ENCODE measurements at places on chromosomes 4 and X.

DNA sequence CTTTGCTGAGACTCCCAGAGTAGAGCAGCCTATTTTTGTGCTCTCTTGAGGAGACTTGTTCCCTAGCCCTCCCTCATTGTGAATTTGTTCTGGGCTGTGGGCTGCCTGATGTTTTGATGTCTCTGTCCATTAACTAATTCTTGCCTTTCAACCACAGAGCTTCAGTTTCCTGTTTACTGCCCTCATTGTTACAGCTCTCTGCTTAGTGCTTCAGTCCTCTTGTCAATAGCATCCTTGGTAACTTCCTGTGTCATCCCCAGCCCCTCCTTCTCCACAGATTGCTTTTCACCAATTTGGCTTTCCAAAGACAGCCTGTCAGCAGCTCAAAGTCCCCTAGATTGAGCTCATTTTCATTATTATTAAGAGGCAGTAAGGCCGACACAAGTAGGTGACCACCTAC lies 69.9 kb downstream of the COX7B2 start:
- no peak overlapping the region for H3K27ac ChIP-seq
- no peak overlapping the region for H3K4me3 ChIP-seq
- H3K36me3 ChIP-seq = no peaks in the 10 kb centered on the region
- H3K4me1 ChIP-seq = no peaks in the 10 kb centered on the region

- H3K27ac ChIP-seq = no peak overlapping the region
- no peaks in the 10 kb centered on the region for H3K27me3 ChIP-seq
- no peak for DNase-seq
- no peak overlapping the region for H3K4me3 ChIP-seq
- no peaks in the 10 kb centered on the region for H3K4me1 ChIP-seq
- no peaks in the 10 kb centered on the region for H3K36me3 ChIP-seq
Observed at GRCh38 chrX:154658187-154658586, 4.8 kb upstream of the CTAG2 start.

DNA sequence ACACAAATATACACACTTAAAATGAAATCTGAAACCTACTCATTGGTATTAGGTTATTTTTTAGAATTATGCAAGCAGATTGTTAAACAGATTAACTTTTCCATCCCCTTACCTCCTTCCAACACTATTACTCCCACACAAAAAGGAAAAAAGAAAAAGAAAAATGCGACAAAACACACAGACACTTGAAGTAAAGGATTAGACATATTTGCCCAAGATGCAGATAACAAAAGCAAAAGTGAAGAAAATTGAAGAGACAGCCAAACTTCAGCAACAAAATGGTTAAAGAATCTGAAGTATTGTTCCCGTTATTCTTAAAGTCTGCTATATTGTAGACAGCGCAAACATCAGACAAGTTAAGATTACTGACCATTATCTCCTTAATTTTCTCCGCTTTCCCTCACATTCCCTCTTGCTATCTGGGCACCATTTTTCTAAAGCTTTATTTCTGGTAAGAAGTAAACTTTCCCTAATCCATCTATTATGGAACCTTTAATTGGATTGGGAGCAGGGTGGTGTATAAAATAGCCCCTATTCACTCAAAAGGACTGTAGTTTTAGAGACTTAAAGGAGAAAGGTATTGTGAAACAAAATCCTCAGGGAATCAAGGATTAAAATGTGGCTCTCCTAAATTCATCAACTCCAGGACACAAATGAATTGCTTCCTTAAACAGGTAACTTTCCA lies 34.7 kb upstream of the MAB21L2 start:
- no peak overlapping the region for H3K4me3 ChIP-seq
- no peaks in the 10 kb centered on the region for H3K36me3 ChIP-seq
- DNase-seq = no peak

DNA sequence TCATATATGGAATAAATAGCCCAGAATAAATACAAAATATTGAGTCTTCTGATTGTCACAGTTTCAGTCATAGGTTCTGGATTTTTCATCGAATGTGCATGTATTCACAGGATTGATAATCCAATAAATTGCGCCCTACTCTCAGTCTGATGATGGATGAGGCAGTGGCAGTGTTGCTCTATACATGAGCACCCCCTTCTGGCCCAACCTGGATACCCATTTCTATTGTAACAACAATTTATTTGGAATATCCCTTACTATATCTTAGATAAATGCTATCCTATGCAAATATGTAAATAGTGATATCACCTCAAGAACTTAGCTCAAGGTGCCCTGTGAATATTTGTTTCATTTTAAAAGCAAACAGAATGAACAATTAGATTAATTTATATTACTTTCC lies 733.7 kb upstream of the PABPC4L start:
- no peaks in the 10 kb centered on the region for H3K27me3 ChIP-seq
- no peak for DNase-seq
- no peak overlapping the region for H3K4me3 ChIP-seq
- no peaks in the 10 kb centered on the region for H3K36me3 ChIP-seq
- H3K4me1 ChIP-seq = no peaks in the 10 kb centered on the region

GRCh38 chr4:77745792-77746191 lies 73.4 kb downstream of the CNOT6L start:
- H3K27ac ChIP-seq = no peak overlapping the region
- H3K4me3 ChIP-seq = no peak overlapping the region
- H3K27me3 ChIP-seq = no peaks in the 10 kb centered on the region
- no peak for DNase-seq

GRCh38 chr4:82104578-82104977 lies 269.2 kb downstream of the HNRNPD start:
- H3K4me3 ChIP-seq = no peak overlapping the region
- no peak for DNase-seq
- H3K27ac ChIP-seq = no peak overlapping the region
- H3K27me3 ChIP-seq = no peaks in the 10 kb centered on the region
- H3K36me3 ChIP-seq = no peaks in the 10 kb centered on the region
- H3K4me1 ChIP-seq = no peaks in the 10 kb centered on the region

DNA sequence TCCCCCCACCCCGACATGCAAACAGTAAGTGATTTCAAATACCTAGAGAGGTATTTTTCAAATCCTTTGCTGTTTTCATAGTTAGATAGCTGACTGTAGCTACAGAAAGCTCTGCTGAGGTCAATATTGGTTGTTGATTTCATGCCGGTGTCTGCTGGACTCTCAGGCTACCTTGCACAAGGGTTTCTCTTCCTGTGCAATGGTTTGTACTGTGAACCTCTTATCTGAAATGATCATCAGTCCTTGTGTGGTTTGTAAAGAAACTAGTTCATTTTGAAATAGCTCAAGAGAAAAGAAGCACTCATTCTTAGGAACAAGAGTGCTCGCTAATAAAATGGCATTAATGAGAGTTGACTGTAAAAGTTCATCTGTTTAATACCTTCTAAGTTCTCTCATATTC lies 2.1 kb downstream of the MTM1 start:
- H3K36me3 ChIP-seq = no peaks in the 10 kb centered on the region
- peak overlapping the region; percentile 21 for H3K27ac ChIP-seq
- H3K27me3 ChIP-seq = no peaks in the 10 kb centered on the region
- H3K4me1 ChIP-seq = no peaks in the 10 kb centered on the region
- DNase-seq = no peak

- no peaks in the 10 kb centered on the region for H3K36me3 ChIP-seq
- no peak overlapping the region for H3K4me3 ChIP-seq
- no peaks in the 10 kb centered on the region for H3K4me1 ChIP-seq
- peaks cover 5% of the 10 kb centered on the region for H3K27me3 ChIP-seq
- H3K27ac ChIP-seq = no peak overlapping the region
- peak; percentile 44 for DNase-seq
Observed at GRCh38 chrX:25523574-25524540, 508.1 kb upstream of the ARX start.

DNA sequence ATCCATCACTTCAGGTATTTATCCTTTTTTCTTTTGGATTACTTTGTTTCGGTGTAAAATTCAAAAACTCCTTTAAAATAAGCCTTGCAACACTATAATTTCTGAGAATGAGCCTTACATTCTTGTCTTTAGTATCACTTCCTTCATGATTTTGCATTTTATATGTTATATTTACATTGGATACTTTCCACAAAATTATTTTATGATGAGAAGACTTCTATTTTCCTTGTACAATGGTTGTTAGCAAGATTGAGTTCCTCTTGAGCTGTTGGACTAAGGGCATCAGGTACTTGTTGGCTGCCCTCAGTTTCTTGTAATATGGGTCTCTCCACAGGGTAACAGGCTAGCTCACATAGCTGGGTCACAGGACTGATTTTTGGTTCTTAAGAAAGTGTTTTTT lies 22.7 kb upstream of the HPGDS start:
- H3K27me3 ChIP-seq = no peaks in the 10 kb centered on the region
- DNase-seq = no peak

GRCh38 chrX:108091878-108092291 lies 307 bp downstream of the ATG4A start:
- H3K27ac ChIP-seq = no peak overlapping the region
- no peaks in the 10 kb centered on the region for H3K36me3 ChIP-seq
- H3K4me3 ChIP-seq = peak overlapping the region; percentile 33

GRCh38 chr4:174056959-174057358 lies 226.5 kb downstream of the FBXO8 start:
- no peaks in the 10 kb centered on the region for H3K27me3 ChIP-seq
- H3K36me3 ChIP-seq = no peaks in the 10 kb centered on the region
- no peak for DNase-seq
- H3K4me3 ChIP-seq = no peak overlapping the region

GRCh38 chr4:182240161-182241130 lies 2.8 kb upstream of the TENM3 start:
- H3K36me3 ChIP-seq = no peaks in the 10 kb centered on the region
- H3K27me3 ChIP-seq = no peaks in the 10 kb centered on the region
- DNase-seq = peak; percentile 64
- H3K27ac ChIP-seq = peak overlapping the region; percentile 88
- H3K4me1 ChIP-seq = peaks cover 4% of the 10 kb centered on the region

DNA sequence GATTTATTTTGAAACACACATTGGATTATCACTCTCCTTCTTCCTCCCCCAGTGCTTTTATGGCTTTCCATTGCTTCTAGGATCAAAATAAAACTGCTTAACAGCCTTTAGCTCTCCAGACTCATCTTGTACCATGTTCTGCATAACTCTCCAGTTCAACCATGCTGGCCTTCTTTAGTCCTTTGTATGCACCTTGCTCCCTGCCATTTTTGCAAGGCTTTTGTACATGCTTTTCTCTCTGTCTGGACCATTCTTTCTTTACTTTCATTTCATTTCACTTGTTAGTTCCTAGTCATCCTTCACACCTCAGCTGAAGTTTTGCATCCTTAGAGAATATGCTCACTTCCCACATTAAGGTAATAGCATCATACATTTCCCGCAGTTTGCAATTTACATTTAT lies 6.9 kb downstream of the ARFIP1 start:
- DNase-seq = no peak
- H3K4me1 ChIP-seq = peaks cover 31% of the 10 kb centered on the region
- no peak overlapping the region for H3K4me3 ChIP-seq
- no peak overlapping the region for H3K27ac ChIP-seq
- no peaks in the 10 kb centered on the region for H3K36me3 ChIP-seq

- H3K4me1 ChIP-seq = peaks cover 3% of the 10 kb centered on the region
- H3K27ac ChIP-seq = peak overlapping the region; percentile 73
- no peaks in the 10 kb centered on the region for H3K36me3 ChIP-seq
- no peaks in the 10 kb centered on the region for H3K27me3 ChIP-seq
Observed at GRCh38 chr4:119040694-119041185, 94.9 kb upstream of the MYOZ2 start.

Data from adrenal gland (tissue), 19 donors.